NCI-H446 treated with DMSO at 0.1 percent for 48 hours (cell line): ENCODE measurements at places on chromosomes 4 and X.

GRCh38 chr4:16386711-16387320 lies 160.5 kb upstream of the TAPT1 start:
- DNase-seq = no peak

GRCh38 chrX:117990438-117990837 lies 126.2 kb downstream of the KLHL13 start:
- no peak for DNase-seq

DNA sequence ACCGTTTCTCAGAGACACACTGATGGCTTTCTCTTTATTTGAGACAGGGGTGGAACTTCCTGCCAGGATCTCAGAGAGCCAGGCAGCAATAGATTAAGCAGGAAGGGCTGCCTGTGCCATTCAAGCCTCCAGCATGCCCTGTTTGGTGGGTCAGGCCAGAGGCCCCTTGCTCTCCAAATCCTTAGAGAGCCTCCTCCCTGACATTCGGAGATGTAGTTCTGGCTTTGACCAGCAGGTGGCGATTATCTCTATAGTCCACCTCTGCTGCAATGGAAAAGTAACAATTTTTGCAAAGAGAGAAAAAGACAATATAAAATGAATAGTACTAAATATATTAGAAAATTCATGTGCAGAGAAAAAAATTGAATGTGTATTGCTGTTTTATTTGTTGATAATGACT lies 93.9 kb downstream of the NXF2B start:
- DNase-seq = no peak

DNA sequence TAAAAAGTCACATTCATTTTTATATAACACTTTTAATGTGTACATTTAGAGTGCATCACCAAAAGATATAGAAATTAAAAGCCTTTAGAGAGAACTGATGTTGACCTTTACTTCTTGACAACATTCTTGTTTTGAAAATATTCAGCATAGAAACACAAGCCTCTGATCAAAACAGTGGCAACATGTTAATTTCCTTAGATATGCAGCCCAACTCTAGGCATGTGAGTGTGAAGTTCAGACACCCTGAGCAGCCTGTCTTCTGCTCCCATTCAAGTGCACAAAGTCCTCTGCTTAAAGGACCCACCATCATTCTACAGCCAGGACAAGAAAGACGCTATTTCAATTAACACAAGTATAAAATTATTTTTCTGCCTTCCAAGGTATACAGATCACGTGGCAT lies 60.0 kb downstream of the PPP3CA start:
- no peak for DNase-seq

DNA sequence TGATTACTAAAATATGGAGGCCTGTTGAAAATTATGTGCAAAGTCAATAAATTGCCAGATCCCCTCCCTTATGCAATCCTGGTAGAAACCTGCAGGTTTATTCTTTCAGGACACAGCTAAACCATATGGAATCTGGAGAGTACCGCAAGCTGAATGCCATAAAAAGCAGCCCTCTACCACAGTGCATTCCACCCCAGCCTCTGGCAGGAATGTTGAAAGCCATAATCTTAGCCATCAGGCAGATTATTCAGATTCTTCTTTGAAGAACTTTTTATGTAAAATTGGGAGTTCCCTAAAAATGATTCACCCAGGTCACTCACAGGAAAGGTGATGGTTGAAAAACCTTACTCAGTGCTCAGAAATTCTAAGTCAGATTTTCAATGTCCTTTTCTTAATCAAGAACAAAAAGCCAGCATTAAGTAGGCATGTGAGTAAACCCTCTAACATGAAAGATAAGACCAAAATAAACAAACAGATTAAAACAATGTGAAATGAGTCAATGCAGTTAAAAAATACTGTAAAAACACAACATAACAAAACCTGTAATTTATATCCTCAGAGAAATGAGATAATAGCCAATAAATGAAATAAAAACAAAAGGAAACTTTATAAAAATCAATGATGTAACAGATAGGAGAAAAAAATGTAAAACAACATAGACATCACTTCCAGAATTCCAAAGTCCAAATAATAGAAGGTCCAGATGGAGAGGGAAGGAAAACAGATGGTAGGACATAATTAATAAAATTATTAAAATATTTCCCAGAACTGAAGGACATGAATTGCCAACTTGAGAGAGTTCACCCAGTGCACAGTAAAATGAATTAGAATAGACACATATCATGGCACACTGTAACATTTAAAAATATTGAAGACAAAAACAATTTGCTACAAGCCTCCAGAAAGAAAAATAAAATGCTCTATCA lies 226.9 kb downstream of the FSTL5 start:
- no peak for DNase-seq

DNA sequence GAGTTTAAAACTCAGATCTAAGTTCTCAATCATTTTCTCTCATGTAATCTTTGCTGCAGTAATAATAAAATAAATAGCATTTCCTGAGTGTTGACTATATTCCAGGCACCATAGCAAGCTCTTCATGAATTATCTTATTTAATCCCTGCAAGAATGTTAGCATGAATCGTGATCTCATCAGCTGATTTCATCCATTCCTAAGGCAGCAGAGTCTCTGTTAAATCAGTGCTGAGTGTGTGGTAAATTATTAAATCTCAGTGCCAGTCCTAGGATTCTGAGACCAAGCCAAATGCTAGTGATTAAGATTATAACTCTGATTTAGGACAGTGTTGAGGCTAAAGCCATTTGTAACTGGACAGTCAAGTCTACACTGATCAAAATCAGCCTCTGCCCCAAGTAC lies 240.3 kb upstream of the TAPT1 start:
- DNase-seq = no peak

- DNase-seq = no peak
These were observed 73.7 kb upstream of the DUSP21 start for GRCh38 chrX:44770121-44770520.

- DNase-seq = no peak
These were observed 146.5 kb downstream of the SPANXN1 start for GRCh38 chrX:145393702-145394235.

DNA sequence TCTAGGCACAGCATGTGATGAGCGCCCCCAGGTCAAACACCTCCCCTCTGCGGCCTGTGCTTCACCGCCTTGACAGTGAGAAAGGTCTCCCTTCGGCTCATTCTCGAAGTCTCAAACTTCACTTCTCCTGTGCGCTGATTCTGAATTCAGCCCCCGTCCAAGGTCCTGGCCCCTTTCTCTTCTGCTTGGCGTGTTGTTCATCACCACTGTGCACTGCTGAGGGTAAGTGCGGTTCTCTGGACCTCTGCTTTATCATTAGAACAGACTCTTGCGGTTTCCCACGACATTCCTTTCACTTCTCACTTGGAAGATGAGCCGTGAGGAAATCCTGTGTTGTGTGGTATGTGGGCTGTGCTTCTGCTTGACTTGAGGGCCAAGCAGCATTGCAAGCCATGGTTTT lies 11.9 kb downstream of the HTT-AS start:
- DNase-seq = no peak

GRCh38 chrX:97672138-97672537 lies 788.4 kb downstream of the RPA4 start:
- peak; percentile 71 for DNase-seq

DNA sequence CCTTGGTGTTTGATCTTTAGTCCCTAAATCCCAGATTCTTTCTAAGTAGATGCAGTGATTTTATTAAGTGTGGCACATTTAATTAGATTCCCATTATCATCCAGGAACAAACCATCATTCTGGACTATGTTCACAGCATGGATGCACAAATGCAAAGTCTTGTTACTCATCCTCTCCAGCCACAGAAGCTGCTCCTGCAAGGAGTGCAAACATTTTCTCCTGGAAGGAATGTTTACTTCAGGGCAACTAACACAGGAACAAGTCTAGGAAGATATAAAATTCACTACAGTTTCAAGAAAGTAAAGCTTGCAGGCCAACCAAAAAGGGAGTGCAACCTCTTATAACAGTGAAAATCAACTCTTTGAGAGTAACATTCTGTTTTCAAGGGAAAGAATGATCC lies 106.0 kb downstream of the IQCM start:
- DNase-seq = no peak

- DNase-seq = no peak
These were observed 230.5 kb upstream of the PRKX start for GRCh38 chrX:3943965-3944364.

DNA sequence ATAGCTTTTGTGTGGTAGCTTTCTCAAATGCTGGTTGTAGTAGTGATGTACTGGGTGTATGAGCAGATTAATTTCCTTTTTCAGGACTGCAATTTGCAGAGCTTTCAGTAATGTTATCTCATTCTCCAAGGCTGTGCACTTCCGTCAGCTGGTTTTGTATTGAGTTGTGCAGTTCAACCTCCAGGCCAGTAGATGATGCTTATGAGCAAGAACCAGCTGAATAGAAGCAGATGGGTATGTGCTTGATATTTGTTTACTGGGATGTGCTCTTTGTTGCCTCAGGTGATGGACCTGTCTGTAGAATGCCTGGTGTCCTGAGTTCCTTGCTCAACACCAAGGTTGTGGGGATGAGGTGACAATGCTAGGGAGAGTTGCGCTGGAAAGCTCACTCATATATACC lies 462.8 kb downstream of the PCDH18 start:
- no peak for DNase-seq

- DNase-seq = no peak
These were observed 1348.8 kb downstream of the PCDH18 start for GRCh38 chr4:136183513-136183912.

DNA sequence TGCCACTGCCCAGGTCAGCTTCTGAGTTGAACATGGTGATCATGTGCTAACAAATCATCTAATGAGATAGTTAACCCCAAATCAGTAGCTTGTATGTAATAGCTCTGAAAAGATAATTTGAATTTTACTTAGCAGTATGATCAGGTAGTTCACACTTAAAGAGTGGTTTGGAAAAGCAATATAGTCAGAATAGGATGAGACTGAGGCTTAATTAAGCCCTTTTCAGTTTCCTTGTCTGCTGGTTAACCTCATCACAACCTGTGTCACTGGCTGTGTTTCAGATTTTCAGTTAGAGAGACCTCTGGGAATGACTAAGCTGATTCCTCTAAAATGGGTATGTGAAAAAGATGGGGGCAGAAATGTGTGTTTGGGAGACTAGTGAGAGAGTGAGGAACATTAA lies 38.1 kb downstream of the GPR174 start:
- DNase-seq = no peak

DNA sequence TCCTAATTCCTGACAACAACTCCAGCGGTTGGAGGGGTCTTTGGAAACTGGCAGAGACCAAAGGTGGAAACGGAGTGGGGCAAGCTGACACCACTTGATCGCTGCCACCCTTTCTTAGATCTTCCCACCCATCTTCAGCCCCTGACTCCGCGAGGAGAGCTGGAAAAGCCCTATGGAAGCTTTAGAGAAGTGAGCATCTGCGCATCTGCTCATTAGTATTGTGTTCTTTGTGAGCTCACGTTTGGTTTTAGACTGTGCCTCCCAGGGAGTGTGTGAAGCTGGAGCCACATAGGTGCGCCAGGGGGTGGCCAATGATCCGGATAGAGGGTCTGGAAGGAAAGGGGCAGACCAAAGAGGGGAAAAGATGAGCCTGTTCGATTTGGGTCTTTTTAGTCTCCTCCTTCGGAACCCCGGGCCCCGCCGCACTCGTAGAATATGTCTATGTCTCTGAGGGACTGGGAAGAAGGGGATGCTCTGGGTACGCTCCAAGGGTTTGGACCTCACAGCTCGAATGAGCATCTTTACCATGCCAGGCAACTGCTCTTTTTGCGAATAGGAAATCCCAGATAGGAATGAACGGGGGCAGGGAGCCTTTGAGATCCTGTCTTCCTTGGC lies 578 bp upstream of the DKK2 start:
- no peak for DNase-seq

GRCh38 chr4:123167931-123168330 lies 228.7 kb upstream of the SPRY1 start:
- no peak for DNase-seq

GRCh38 chrX:53080628-53081580 lies 1.3 kb upstream of the TSPYL2 start:
- no peak for DNase-seq

DNA sequence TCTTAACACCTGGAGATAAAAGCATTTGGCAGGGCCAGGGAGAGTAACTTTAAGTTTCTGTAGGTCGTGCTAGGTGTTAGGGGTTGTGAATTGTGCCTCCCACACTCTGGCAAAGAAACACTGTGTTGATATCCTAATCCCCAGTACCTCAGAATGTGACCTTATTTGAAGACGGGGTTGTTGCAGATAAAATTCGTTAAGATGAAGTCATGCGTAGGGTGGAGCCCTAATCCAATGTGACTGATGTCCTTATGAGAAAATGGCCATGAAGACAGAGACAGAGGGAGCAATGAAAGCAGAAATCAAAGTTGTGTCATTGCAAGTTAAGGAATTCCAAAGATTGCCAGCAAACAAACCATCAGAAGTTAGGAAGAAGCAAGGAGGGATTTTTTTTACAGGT lies 40.5 kb upstream of the BBS12 start:
- DNase-seq = no peak

DNA sequence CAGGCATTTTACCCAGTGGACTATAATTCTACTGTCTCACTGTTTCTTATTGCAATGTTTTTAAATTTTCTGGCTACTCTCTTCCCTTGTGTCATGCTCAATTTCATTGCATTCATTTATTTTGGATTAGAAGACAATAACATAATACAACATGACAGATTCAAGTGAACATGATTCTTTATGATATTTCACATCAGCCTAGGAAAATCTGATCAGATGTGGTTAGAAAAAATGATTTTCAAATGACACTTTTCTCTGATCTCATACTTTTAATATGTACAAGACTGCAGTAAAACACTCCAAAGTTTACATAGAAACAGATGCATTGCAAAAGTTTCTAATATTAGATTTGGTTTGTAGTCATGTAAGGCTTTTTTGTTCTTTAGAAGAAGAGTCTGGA lies 586.0 kb downstream of the ACTRT1 start:
- DNase-seq = no peak

- peak; percentile 6 for DNase-seq
These were observed 181.9 kb downstream of the CEP135 start for GRCh38 chr4:56130606-56131155.

GRCh38 chr4:67325791-67326190 lies 219.5 kb downstream of the CENPC start:
- no peak for DNase-seq

GRCh38 chr4:158462611-158463010 lies 59.1 kb upstream of the RXFP1 start:
- DNase-seq = no peak

- no peak for DNase-seq
These were observed 559 bp downstream of the SLC9A7 start for GRCh38 chrX:46758163-46758955.

- peak; percentile 85 for DNase-seq
These were observed 344.9 kb downstream of the BCOR start for GRCh38 chrX:39752815-39753214.

DNA sequence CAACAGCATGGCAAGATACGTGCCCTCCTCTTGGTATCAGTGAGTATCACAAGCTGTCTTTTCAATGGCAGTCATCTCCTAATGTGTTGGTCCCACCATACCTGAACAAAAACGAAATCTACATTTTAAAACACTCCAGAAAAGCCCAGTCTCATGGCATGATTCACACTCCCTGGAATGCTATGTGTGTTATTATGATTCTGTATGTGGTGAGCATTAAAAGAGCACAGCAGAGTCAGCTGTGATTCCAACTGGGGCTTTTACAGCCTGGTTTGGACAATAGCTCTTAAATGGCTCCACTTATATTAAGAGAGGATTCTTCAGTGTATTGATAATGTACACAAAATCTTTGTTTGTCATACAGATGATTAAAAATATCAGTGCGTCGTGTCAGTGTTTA lies 274.1 kb upstream of the GK2 start:
- no peak for DNase-seq
